ENCODE measurements at places on chromosomes 5 and 9.
A peak's percentile ranks its signal among the peaks of the same experiment; 100 is the strongest.

DNA sequence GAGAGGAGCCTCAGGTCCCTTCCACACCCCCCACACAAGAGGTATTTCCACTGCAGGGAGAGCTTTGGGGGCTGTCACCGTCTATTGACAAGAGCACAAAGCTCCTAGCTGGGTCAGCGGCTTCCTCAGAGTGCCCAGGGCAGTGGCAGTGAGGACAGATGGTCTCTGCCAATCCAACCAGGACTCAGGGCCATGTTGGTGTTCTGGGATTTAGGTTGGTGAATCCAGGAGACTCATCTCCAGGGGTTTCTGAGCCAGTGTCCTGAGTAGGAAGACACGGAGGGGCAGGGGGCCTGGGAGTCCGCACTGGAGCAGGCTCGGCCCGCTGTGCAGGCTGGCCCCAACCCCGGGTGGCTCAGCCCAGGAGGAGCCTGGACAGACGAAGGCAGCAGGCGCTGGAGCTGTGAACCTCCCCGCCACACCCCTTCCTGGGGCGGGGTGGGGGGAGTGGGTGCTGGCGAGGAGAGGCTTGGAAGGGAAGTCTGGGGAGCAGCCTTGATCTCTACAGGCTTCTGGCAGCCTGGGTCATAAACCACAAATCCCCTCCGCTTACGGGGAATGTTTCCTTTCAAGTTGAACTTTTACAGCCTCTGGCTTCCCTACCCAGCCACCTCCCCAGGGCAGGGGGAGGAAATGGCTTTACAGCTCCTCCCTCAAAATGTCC lies 19.6 kb downstream of the CRB2 start:
- DNase-seq, result no peak

GRCh38 chr9:87280421-87280820 lies 217.2 kb upstream of the DAPK1 start:
- no peak for DNase-seq

DNA sequence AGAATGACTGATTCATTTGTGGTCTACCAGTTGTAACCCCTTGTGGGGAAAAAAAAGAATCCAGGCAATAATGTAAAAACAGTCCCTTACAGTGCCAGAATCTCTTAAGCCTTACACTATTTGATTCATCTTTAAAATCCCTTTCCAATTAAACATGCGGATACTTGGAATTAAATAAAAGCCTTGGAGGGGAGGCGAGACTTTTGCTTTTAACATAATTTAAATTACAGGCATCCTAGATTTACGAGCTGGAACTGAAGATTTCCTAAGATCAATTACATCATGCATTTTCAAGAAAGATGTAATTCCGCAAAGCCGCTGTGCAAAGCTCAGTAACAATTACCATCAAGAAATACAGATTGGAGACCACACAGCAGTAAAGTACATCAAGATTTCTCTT lies 370.2 kb downstream of the MTRR start:
- DNase-seq, result no peak

DNA sequence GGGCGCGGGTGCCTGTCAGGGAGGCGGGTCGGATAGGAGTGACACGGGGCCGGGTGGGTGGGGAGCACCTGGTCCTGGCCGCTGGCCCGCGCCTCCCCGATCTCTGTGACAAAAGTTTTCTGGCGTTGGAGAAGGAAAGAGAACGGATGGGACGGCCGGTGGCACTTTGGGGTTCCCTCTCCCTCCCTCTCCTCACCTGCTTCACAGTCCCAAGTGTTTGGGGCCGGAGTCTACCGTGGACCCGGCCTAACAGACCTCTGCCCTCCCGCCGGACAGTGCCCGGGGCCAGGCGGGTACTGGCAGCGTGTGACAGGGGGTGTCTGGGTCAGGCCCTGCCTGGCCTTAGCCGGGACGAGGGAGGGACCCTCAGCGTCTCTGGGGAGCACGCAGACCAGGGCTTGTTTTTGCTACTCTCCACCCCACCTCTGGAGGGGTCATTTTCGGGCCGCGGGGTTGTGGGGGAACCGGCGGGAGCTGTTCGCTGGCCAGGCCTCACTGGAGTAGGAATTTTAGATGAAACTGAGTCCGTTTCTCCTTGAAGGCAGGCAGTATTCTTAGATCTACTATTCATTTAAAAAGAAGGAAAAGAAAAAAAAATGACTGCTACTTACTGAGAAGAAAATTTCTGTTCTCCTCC lies 1.7 kb downstream of the PRDM6 start:
- peak; percentile 39 for DNase-seq

- DNase-seq, result no peak
Measured at GRCh38 chr9:83537331-83538171, 650 bp downstream of the FRMD3 start.

GRCh38 chr5:6472792-6473191 lies 24.1 kb downstream of the UBE2QL1 start:
- DNase-seq, result no peak

DNA sequence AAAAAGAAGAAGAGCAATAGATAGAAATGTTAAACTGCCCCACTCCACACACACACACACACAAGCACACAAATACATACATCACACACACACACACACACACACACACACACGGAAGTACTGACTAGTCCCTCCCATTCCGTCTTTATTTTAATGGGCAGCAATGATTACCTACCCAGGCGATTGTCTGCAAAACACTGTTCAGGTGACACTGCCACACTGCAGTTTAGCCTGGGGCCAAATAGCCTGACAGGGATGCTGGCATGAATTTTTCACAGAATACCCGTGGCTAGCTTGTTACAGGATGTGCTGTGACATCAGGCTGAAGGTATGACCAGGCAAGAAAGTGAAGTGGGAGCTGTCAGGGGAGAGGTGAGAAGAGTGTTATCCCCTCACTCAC lies 86.9 kb downstream of the FRMD3 start:
- no peak for DNase-seq

- DNase-seq, result no peak
Measured at GRCh38 chr9:72210522-72210921, 61.3 kb downstream of the GDA start.

- no peak for DNase-seq
Measured at GRCh38 chr5:132342291-132343180, 27.0 kb upstream of the SLC22A5 start.

DNA sequence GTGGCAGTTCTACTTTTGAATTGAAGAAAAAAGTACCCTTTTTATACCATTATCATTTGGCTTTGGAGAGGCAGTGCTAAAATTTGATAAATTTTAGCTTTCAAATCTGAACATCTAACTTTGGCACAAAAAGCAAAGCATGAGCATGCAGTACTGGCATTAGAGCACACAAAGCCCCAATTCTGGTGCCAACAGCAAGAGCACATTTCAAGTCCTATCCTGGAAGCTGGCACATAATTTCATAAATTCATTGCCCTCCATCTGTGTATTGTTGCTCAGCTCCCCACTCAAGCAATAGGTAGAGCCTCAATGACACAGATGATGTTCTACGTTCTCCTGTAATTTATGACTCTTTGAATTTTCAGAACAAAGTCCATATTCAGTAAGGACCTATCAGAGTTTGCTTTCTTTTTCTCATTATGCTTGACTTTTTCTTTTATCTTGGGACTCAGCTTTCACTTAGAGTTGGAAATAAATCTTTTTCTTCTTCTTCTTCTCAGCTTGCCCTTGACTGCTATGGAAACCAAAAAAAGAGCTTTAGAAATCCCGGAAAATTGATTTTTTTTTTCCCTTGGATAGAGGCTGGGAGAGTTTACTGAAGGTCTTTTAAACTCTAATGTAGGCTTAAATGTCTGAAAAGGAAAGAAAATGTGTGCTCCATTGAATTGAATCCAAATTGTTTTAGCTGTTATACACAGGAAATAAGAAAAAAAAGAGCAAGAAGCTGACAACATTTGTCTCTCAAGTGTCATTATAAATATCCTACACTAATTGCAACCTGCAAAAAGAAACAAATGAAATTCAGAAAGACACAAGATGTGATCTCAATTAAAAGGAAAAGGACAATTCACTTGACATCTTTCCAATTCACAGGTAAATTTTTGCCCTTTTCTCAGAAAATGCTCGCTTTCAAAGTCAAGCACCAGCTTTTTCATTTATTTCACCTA lies 380.8 kb upstream of the CDH18 start:
- no peak for DNase-seq

DNA sequence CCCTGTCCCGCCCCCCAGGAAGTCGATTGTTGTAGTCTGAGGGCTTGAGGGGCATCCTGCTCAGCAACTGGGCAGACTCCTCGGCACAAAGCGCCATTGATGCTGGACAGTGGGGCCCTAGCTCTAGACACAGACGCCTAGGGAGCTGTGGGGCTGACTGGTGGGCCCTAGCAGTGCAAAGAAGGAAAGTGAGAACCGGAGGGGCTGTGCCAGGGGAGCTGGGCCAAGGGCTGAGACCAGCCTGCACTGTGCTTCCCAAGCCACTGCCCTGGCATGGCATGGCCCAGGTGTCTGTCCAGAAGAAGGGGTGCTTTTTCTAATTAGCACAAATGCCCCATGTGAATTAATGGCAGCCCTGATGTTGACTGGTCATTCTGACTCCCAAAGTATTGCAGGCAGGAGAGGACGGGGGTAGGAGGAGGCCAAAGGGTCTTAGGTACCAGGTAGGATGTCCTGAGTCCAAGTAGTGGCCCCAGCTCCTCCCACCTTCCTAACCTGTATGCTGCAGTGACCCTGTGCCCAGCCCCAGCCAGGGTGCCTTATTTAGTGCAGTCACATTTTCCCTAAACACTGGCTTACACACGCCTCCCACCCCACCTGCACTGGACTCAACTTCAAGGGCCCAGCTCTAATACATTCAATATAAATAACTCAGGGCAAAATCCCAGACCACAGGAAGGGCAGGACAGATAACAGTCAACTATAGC lies 15.9 kb downstream of the TCF7 start:
- DNase-seq, result no peak

DNA sequence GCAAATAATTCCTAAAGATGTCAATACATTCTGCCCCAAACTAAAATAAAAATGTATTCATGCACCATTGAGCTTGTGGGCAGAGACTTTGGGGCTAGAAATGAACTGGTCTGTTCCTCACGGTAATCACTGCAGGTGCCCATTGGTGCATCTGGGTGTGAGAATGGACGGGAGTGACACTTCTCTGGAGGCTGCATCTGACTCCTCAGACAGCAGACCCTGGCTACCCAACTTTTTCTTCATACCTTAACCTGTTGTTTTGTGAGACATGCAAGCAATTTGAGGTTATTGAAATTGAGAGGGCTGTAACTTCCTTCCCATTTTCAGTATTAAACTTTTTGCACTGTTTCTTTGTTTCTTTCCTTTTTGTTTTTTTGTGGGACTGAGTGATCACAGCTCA lies 333.4 kb downstream of the ICE1 start:
- no peak for DNase-seq

GRCh38 chr9:114551750-114552685 lies 35.6 kb upstream of the ATP6V1G1 start:
- DNase-seq, result no peak

- DNase-seq, result no peak
Measured at GRCh38 chr5:176822793-176823481, 12.6 kb downstream of the UNC5A start.

GRCh38 chr9:88965473-88965872 lies 25.8 kb upstream of the S1PR3 start:
- DNase-seq, result no peak

DNA sequence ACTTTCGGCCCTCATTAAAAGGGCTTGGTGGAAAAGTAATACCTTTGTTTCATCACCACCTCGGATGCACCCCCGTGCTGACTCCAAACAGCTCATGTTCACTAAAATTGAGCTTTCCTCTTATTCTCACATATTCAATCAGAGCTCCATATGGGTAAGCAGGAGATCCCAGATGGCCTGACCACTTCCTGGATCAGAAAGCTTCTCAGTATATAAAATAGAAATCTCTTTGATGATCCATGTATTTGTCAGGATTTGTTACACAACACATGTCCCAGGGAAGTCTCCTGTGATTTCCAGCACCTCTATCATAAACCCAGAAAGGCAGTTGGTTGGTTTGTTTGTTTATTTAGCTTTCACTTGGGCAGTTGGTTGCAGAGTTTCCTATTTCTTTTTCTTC lies 402.0 kb downstream of the MLLT3 start:
- DNase-seq, result no peak

DNA sequence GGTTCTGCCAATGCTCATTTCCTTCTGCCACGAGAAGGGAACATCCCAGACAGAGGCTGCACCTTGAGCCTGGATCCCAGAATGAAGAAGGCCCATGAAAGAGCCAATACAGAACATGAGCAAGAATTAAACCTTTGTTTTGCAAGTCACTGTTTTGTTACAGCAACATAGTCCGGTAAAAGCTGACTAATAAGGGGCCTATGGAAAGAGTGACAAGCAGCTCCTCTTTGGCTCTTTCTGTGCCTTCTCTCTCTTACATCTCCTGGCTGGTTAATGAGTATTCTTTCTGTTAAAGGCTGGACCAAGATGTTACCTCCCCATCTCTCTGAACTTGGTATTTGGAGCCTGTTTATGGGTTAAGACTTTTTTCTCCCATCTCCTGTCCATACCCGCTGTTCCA lies 10.8 kb downstream of the GFRA3 start:
- DNase-seq, result no peak

- DNase-seq, result no peak
Measured at GRCh38 chr9:110356639-110357395, 19.2 kb upstream of the TXNDC8 start.

GRCh38 chr9:123656565-123656964 lies 273.4 kb downstream of the DENND1A start:
- no peak for DNase-seq

GRCh38 chr9:21556581-21557427 lies 74.7 kb upstream of the IFNE start:
- DNase-seq, result no peak

- DNase-seq, result no peak
Measured at GRCh38 chr5:35087991-35088390, 40.2 kb upstream of the AGXT2 start.

GRCh38 chr5:151904909-151905308 lies 19.7 kb downstream of the GLRA1 start:
- no peak for DNase-seq

- DNase-seq, result no peak
Measured at GRCh38 chr5:36600917-36601527, 5.4 kb upstream of the SLC1A3 start.

DNA sequence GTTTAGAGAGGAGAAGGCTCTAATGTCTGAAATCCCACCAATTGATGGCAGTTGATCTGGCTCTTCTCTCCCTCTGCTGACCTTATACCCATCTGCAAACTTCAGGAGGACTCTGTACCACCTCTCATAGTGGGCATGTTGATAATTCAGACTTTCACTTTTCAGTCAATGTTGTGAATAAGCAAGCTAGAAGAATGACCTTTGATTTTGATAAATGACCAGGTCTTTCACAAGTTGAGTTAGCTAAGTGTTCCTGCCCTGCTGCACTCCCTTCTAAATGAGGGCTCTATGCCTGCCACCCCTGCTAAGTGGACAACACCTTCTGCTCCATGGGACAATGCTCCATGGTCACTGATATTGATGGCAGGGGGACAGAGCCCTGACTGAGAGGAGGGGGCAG lies 74.7 kb downstream of the SPRY4 start:
- no peak for DNase-seq

- DNase-seq, result no peak
Measured at GRCh38 chr9:114410910-114411309, 23.1 kb upstream of the AKNA start.

DNA sequence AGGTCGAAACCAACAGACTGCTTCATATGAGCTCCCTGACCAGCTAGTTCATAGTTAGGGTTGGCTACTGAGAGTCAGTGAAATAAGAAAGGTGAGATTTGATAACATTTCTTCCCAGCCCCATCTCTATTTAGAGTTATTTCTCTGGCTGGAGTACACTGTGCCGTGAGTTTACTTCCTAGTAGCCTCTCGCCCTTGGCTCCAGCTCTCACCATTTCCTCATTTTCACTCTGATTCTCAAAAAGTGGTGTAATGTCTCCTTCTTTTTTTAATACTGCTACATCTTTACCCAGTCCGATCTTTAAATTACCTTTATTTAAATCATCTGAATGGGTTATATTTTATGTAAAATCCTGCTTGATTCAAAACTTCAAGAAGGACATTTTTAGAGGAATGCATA lies 100.4 kb upstream of the FAM174A start:
- no peak for DNase-seq
